ENCODE measurements at places on chromosomes 4 and X.

- peak; percentile 36 for DNase-seq
These were observed 6.7 kb upstream of the ERCC6L start for GRCh38 chrX:72245461-72246089.

- no peak for DNase-seq
These were observed 37.9 kb upstream of the SCRG1 start for GRCh38 chr4:173436771-173437265.

DNA sequence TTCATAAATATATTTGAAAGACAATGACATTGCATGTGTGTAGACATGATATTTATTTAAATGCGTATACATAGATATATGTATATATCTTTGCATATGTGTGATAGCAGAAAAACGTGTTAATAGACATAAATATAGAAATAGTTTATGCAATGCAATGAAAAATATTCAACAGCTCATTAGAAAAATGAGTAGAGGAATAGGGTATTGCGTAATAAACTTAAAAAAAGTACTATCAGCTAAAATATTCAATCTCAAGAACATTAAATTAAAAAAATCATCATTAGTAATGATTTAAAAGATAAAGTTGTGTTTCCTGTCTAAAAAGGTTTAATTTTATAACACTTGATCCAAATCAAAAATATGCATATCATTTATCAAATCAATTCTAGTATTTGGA lies 2101.5 kb upstream of the TENM3 start:
- DNase-seq: no peak

DNA sequence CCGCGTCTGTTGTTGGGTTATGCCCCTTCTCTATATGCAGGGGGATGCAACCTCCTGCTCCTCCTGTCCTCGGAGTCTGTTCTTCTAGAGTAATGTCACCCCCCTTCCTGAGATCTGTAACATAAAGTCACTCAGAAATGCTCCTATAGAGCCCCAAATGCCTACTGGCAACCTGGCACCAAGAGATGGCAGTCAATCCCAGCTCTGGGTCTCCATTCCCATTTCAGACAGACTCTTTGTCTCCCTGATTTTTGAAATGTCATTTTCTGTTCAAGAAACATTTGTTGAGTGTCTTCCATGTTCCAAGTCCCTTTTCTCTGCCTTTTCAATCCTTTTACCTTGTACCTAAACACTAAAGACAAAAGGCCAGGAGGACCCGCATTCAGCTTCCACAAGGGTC lies 9.6 kb upstream of the PRDM8 start:
- no peak for DNase-seq

DNA sequence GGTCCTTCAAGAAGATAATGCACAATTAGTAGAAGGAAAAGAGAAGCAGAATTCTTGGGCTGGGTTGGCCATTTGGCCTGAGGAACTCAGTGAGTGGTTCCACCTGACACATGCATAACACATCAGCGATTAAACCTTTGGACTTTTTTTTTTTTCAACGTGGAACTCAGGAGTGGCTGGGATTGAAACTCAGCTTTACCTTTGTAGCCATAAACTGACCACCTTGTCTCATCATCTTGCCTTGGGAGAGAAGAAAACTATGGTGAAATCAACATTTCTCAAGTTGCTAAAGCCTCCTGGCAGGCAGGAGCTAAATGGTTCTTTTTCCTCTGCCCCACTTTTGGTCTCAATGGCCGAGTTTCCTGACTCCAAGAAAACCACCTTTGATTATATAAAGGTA lies 16.3 kb downstream of the PTTG2 start:
- DNase-seq: peak; percentile 11

- DNase-seq: no peak
These were observed 105.8 kb upstream of the NWD2 start for GRCh38 chr4:37138789-37139188.

DNA sequence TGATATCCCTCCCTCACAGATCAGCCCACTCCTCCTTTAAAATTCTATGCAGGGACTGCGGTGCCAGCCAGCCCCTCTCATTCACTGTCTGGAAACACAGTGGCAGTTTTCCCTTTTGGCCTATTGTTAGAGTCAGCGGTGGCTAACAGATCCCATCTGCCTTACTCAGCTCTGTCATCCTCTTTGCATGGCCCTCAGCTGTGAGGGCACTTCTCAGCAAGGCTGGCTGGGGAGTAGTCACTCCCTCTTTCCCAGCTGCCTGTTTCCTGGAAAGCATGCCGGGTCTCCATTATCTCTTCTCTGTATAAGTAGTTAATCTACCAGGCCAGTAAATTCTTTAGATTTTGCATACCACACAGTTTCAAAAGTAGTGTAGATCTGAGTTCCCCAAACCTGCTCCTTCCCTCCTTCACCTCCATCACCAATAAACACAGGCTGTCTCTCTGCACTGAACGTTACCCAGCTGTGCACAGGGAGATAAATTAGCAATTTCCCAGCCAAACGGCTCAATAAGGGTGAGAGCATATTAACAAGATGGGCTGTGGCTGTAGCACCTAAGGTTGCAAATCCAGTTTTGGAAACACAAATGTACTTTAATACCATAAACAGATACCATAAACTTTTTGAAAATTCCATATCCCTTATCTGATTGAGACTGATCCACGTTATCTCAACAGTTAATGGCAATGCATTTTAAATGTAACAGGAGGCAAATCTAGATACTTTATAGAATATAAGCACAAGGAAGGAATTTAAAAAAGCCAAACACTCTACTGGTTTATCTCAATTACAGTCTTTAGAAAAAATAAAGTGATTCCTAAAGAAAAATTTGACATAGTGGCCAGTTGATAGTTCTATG lies 229.3 kb downstream of the ANKRD50 start:
- DNase-seq: peak; percentile 11

DNA sequence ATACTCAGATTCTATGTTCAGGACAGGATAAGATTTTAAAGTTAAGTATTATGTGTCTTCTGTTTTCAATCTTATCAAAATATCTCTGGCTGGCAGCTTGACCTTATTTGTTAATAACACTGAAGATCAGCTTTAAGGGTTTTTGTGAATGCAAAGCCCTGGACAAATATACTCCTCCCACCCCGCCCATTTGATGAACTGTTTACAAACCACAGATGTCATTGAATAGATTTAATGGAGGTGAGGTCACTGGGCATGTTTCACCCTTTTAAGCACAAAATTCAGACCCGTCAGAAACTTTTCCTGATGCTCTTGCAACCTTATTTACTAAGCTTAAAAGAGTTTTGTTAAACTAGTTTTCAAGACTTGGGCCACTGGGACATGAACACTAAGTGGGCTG lies 10.1 kb upstream of the CXCL8 start:
- no peak for DNase-seq

All from fibroblast of lung (primary cell).